ENCODE measurements at places on chromosomes 2 and 18.

DNA sequence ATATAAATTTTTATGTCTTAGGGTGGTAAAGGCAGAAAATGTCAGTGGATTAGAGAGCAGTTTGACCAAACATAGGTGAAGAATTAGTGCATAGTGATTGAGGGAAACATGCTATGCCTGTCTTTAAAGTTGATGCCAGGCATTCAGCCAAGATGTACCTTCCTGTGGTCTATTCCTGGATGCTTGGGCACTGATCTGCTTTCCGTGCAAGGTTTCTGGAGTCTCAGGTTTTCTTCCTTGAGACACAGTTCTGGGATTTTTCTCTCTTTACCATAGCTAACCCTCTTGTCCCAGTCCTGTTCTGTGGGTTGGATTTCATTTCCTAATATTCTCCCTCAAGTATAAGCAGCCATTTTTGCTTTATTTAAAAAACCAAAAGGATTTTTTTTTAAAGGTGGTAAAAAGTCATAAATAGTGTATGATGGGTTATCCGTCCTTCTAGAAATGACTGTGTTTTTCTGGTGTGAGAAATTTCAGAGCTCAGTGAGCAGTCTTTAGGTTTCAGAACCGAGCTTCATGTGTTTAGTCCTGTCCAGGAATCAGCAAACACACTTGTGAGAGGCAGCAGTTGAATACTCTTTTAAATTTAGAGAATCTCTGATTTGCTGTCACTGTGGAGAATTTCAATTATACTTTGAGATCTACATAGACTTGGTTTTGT is 43.0 kb upstream of the CYBRD1 start:
- no peak for DNase-seq

DNA sequence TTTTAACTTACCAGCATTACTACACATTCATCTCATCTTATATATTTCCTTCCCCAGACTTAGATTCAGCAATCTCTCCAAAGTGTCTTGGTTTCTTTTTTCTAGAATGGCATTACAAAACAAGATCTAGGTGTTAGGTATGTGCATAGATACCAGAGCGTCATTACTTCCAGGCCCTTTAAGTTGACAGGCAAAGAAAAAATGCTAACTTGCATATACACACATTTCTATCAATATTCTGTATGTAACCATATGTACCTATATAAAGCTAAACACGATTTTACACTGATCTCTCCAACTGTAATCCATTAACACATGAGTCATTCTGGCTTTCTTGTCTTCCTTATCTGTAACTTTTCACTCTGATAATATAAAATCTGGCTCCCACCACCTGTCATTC is 503.8 kb upstream of the NRXN1 start:
- no peak for DNase-seq

DNA sequence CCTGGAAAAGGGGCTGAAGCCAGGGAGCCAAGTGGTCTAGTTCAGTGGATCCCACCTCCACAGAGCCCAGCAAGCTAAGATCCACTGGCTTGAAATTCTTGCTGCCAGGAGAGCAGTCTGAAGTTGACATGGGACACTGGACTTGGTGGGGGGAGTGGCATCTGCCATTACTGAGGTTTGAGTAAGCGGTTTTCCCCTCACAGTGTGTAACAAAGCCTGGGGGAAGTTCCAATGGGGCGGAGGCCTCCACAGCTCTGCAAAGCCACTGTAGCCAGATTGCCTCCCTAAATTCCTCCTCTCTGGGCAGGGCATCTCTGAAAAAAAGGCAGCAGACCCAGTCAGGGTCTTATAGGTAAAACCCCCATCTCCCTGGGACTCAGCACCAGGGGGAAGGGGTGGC is 144.4 kb downstream of the PTPRM start:
- DNase-seq = no peak

- no peak for DNase-seq
These were observed 12.3 kb upstream of the ODC1 start for GRCh38 chr2:10460366-10460796.

DNA sequence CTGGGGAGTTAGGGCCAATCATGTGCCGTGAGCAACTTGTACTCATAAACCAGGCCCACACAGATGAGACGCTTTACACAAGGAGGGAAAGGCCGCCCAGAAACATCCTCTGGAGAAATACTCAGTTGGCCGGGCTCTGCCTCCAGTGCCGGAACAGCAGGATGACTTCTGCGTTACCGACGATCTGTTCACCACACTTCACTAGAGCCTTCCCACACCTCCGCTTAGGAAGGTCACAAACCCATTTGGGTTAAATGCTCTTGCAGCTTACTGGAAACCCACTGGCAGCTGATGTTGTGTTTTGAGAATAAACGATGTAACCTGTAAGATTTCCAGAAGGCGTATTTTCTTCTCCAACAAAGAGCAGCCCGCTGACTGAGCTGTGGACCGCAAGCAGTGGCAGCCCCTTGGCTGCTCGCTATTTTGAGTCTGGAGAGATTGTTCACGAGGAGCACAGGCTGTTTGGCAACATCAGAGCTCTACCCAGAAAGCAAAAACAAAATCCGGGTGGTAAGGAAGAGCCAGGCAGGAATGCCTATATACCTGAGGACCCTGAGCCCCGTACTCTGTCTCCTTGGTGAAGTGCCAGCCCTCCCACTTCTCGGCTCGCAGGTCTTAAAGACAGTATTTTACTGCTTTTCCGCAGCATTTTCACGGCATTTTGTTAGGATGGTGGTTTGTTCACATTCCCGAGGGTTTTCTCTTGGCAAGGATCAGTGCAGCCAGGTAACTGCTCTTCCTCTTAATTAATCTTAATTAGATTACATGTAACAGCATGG is 44.0 kb downstream of the COLEC12 start:
- no peak for DNase-seq

DNA sequence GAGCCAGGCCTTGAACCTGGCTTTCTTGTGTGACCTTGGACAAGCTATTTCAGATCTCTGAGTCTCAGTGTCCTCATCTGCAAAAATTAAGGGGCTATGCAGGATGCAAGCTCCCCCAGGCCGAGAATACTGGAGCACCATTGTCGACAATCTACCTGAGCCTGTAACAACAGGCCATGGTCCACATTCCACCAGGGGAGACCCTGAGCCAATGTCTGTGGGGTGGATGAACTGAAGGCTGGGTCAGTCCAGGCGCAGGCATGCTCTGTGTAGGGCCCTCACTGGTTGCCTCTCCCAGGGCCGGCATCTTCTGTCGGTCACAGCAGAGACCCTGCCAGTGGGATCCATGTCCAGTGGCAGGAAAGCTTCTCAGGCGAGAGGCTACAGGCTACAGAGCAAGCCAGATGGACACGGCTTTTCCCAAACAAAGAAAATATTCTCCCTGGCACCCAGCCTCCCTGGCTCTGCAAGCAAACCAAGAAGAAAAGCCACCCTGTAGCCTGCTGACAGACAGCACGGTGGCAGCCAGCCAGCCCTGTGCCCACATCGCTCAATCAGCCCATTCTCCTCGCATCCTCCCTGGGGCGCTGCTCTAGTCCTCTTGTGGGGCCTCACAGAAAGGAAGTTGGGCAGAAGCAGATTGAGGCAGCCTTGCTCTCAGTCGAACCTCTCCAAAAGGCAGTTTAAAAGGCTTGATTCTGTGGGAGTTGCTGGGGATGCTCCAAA is 48.7 kb upstream of the FZD7 start:
- no peak for DNase-seq

- no peak for DNase-seq
These were observed 381.2 kb upstream of the NETO1 start for GRCh38 chr18:73249030-73249429.

DNA sequence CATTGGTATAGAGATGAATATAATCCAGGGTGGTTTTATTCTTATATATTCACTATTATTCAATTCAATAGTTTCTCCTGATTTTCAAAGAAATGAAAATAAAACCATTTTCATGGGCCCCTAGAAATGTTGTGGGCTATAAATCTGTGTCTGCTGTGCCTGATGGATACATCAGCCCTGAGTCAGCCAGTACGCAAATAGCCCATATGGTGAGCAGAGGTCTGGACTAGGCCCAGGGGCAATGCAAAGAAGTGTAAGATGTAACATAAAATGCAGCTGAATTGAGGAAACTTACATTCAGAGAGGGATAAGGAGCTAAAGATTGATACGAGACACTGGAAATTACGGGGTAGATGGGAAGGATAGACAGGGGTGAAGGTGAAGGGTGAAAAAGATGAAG is 122.5 kb downstream of the MAIP1 start:
- DNase-seq = no peak

Measured in liver (tissue), 10 donors.